Neural crest cell (in vitro differentiated cells): ENCODE measurements at places on chromosomes 12 and 14. TPM values are rescaled to one million over a fixed set of nuclear protein-coding genes. Genes with fewer than 3 reads are reported as not detected.
A peak's percentile ranks its signal among the peaks of the same experiment; 100 is the strongest.

DNA sequence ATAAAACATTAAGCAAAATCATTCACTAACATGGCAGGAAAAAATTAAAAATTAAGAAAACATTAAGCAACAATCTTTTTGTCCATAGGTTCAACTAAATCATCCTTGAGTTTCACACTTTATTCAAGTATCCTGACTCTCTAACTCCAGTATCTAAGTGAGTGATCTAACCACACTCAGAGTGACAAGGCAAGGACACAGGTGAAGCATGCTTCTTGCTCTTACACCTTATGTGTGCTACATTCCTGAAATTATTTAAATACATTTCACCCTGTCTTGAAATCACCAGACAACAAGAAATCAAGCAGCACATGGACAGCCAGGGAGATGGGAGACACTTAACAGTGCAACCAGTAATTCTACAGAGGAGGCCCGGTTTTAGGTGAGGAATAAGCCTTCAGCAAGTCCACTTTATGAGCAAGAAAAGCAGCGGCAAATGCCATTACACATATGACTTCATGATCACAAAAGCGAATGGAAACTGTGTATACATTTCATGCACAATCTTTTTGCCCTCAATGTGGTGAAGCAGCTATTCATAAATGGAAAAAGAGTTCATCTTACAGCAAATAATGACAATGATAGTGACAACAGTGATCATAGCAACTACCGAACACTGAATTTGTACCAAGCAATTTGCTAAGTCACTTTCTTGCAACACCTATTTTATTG is 37.4 kb downstream of the PHLDA1 start:
- DNase-seq: no peak

DNA sequence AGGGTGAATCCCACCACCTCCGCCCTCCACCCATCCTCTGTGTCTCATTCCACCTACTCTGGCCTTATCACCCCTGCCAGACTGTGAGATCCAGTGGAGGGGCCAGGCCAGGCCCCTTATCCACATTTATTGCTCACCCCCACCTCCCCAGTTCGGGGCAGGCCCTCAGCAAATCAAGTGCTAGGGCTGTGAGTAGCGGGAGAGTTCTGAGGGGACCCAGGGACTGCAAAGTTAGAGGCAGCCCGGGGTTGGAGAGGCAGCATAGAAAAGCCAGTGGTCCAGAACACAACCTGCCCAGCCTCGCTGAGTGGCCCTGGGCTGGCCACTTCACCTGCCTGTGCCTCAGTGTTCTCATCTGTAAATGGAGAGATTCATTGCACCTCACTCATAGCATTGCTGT is 27.2 kb upstream of the ACTN1 start:
- no peak for DNase-seq

- no peak for DNase-seq
Observed at GRCh38 chr12:109455706-109456105, 21.4 kb downstream of the KCTD10 start.

GRCh38 chr12:131714759-131715158 is 3.9 kb downstream of the SFSWAP start:
- no peak for DNase-seq

GRCh38 chr12:78331181-78331580 is 500.5 kb downstream of the NAV3 start:
- DNase-seq: no peak

DNA sequence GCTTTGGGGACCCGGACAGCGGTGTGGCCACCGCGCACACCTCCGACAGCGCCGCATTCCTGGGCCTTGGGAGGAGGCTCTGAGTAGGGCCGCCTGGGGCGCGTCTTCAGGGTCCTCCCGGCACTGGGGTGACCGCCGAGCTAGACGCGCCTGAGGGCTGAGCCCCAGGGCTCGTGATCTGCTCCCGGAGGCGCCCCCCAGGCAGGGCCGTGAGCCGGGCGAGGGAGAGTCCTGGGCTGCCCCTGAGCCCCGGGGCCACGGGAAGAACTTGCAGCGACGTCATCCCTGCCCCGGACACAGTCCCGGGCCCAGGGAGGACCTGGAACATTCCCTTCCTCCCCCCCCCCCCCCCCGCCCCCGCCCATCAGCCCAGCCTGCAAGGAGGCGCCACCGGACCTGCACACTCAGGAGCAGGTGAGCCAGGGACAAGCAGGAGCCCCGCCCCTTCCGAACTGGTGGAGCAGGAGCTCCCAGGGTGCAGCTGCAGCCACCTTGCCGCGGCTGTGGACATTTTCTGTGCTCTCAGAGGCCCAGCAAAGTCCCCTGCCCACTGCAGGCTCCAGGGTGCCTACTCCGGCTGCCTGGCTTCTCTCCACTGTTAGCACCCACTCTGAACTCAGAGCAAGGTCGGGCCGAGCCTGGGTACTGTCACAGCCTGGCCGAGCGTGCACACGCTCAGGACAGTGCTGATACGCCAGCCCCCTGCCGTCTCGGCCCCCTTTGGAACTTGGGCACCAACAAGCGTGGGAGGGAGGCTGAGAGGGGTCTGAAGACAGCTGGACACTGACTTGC is 50.7 kb downstream of the A2M start:
- peak; percentile 8 for DNase-seq

DNA sequence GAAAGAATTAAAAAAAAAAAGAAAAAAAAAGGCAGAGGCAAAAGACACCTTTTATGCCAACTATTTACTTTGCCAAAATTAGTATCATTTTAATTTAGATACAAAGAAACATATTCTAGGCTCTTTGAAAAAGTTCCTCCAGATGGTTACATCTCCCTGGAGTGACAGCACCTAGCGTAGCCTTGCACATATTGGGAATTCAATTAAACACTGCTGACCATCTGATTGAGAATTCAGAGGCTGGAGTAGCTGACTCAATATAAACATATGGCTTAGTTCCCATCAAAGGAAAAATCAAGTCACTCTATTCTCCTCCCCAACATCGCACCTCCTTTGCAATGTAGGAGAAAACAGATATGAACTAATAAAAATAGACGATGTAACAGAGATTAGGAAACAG is 36.4 kb downstream of the ANKS1B start:
- no peak for DNase-seq

GRCh38 chr14:26841326-26841725 is 243.5 kb upstream of the NOVA1 start:
- DNase-seq: no peak

GRCh38 chr12:88325076-88325815 is 183.1 kb downstream of the TMTC3 start:
- DNase-seq: no peak

DNA sequence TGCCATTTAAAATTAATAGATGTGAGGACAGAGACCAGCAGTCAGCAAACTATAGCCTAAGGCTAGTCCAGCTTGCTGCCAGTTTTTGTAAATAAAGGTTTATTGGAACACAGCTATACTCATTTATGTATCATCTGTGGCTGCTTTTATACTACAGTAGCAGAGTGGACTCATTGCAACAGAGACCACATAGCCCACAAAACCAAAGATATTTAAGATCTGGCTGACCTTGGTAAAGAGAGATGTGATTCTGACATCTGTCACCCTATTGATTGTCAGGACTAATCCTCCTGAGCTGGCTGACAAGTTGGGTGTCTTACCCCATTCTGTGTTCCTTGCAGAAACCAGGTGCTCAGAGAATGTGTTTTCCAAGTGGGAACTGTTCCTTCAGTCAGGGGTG is 99.9 kb downstream of the BEGAIN start:
- DNase-seq: no peak

SIX4 gene
- 5.2 and 6.1 TPM in 2 replicates for total RNA-seq

- no peak for DNase-seq
Observed at GRCh38 chr12:106364261-106364660, 6.7 kb downstream of the POLR3B start.
